ENCODE measurements at places on chromosomes 2 and 18.

DNA sequence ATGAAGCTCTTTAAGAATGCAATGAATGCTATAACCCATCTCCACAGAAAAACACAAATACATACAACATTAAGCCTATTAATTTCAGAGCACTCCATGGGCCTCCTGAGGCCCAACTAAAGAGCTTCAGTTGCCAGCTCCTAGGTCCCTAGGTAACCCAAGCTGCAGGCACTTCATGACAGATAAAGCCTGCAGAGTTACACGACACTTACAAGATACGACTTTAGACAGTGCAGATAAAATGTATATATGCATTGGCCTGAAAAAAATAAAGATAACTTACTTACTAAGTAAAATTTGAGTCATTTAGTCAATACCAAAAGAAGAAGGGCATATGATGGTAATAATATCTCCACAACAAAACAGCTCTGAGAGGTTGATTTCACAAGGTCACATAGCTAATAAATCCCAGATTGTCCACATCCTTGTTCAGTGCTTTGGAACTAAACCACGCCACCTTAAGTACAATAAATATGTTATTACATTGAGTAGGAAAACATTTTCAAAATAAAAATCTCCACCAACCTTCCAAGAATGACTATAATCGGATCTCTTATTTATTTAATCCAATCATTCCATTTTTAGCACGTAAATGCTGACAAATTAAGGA lies 3.4 kb downstream of the MAP4K3 start:
- no peak for DNase-seq

DNA sequence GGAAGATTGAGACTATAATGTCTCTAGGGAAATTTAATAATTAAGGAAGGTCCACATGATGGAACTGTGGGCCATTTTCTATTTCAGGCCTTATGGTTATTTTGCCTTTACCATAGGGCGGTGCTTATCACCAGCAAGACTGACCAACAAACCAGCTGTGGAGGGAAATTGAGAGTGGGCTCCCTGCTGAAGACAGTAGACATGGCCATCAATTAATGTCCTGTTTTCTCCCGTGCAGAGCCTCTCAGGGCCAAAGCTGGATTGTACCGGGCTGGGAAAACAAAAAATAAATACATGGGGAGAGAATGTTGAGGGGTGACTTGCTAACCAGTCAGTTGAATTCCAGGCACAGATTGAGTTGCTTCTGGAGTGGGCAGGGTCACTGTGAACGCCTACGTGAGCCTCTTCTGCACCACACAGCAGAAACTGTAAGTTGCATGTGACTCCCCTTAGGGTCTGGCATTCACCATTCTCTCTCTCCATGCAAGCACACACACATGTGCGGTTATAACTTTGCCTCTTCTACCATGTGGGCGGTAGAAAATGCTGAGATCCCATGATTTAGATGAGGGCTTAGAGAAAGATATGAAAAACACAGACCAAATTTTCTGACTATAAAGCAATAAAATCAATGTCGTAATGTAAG lies 128.5 kb downstream of the COPS8 start:
- DNase-seq = no peak

DNA sequence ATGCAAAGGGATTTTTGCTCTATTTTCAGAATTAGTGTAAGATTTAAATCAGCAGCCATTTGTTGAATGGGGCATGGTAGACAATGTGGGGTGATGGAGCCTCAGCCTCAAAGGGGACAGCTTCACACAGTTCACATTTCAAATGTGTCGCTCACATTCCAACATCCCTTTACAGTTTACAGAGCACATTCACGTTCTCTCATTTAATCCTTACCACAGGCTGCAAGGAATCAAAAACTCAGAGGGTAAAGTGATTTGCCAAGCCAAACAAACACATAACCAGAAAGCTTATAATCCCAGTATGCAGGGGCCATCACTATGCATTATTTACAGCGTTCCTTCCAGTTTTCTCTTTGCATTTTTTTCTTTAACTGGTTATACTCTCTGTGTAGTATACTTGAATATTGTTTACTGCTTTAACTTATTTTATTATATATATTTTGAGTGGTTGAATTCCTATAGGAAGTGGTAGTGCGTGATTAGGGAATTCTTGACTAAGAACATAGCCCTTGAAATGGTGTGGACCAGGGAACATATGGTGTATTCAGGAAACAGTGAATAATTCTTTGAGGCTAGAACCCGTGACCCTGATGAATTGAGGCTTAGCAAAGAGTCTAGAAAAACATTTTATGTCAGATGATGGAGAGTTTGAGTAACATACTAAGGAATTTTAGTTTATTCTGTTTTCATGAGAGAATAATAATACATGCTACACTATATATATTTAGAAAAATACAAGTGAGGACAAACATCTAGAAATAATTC lies 18.1 kb upstream of the TAF1B start:
- no peak for DNase-seq

GRCh38 chr2:225582355-225583116 lies 183.0 kb downstream of the NYAP2 start:
- no peak for DNase-seq

DNA sequence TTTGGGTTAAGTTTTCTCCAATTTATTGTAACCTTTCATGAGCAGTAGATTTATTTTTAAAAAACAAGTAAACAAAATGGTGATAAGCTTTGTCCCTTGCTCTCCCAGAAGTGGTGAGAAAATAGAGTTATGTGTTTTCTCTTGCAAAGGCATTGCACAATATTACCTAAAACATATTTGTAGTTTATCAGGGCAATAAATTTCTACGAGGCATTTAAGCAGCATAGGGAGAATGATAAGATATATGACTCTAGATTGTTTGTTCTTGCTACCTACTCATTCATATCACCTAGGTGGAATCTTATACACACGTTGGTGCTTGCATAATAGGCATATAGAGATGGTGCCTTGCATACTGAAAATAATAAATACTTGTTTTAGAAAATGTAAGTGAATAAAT lies 201.7 kb downstream of the MYO1B start:
- DNase-seq = no peak

- no peak for DNase-seq
Observed at GRCh38 chr2:98580656-98581284, 27.5 kb downstream of the COA5 start.

GRCh38 chr2:151097895-151098294 lies 163.8 kb downstream of the RBM43 start:
- DNase-seq = no peak

DNA sequence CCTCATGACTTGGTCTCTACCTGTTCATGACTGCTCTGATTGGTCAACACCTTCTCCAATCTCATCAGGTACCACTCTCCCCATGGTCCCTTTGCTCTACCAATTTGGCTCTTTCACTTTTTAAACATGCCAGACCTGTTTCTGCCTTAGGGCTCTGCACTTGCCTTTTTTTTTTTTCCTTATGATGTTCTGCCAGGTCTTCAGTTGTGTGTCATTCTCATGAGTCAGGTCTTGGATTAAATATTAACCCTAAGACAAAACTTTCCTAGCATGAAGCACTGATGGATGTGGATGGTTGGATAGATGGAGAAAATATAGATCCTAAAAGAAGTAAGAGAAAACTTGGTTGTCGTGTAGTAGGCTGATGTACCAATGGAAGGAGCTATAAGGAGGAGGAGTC lies 219.3 kb downstream of the TTC32 start:
- DNase-seq = no peak

DNA sequence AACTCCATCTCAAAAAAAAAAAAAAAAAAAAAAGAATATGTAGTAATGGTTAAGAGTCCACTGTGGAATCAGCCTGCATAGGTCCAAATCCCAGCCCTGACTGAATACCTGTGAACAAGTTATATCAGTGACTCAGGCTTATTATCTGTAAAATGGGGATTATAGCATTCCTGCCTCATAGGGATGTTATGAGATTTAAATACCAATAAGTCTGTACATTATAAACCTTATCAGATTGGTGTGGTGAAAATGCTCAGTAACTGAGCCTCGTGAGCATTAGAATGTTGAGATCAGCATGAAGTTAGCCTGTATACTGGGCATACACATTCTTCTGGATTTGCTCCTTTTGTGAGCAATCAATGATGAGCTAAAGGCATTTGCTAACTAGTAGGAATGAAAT lies 3.0 kb upstream of the AMMECR1L start:
- DNase-seq = no peak

DNA sequence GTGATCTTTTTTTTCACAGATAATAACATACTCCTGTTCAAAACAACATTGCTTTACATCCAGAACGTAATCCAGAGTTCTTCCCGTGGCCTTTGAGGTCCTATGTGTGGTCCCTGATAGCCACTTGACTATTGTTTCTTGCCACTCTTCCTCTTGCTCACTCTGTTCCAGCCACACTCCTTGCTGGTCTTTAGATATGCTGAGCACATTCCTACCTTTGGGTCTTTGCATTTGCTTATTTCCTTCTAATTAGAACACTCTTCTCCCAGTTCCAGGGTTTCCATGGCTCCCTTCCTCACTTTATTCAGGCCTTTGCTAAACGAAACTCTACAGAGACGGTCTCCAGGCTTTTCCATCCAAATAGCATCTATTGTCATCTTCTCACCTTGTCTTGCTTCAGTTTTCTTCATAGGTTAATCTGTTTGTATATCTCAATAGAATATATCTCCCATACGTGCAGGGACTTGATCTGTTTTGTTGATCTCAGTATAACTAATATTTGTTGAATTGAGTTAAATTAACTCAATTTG lies 59.9 kb downstream of the ACSL3 start:
- DNase-seq = no peak

DNA sequence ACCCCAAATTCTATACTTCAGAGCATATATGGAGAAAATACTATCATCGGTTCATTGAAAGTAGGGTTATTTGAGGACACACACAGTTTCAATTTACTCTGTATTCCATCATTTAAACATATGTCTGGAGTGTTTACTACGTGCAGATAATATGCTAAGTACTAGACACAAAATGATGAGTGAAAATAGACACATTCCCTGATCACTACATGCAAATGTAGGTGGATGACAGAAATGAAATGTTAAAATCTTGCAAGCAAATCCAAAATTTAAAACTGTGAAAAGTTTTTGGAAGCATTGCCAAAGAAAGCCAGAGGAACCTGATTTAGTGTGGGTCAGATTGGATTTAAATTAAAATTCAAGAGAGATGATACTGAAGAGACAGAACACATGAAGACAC lies 1106.6 kb downstream of the CBLN2 start:
- DNase-seq = no peak

DNA sequence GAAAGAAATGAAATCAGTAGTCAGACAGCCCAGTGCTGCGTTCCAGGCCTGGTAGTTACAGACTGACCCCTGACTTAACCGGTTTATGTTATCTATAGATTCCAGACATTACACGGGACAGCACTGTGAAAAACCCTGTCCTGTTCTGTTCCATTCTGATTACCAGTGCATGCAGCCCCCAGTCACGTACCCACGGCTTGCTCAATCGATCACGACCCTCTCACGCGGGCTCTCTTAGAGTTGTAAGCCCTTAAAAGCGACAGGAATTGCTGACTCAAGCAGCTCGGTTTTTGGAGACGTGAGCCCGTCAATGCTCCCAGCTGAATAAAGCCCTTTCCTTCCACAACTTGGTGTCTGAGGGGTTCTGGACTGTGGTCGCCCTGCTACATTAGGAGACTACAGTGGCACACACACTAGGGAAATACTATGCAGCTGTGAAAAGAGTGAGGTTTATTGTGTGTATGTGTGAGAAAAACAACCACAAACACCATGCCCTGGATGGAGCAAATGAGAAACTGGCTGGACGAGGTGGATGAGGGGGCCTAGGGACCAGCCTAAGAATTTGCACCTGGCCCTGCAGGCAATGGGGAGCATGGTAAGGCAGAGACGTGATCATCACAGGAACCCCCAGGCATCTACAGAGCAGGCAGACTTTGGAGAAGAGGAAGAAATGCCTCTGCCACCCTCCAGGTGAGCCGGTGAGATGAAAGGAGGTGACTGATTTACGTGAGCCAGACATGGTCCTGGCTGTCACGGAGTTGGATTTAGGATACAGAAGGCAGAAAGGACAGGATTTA lies 49.1 kb upstream of the SEMA4C start:
- no peak for DNase-seq

- no peak for DNase-seq
Observed at GRCh38 chr18:29397536-29397935, 1220.6 kb upstream of the CDH2 start.

DNA sequence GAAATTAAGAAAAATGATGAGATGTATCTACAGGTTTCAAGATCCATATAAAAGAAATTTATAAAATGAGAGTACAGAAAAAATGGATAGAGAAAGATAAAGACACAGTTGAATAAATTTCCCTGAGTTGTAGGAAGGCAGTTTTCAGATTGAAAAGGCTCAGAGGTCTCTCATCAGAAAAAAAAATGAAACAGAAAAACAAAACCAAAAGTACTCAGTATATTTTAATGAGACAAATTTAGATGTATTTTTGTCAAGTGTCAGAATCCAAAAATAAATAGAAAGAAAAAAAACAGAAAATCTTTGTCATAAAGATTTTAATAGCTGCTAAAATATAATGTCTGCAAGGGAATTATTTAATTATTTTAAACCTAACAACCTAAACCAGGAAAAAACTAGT lies 520.5 kb downstream of the KCNJ3 start:
- DNase-seq = no peak

- no peak for DNase-seq
Observed at GRCh38 chr2:23550553-23550952, 165.6 kb downstream of the KLHL29 start.

DNA sequence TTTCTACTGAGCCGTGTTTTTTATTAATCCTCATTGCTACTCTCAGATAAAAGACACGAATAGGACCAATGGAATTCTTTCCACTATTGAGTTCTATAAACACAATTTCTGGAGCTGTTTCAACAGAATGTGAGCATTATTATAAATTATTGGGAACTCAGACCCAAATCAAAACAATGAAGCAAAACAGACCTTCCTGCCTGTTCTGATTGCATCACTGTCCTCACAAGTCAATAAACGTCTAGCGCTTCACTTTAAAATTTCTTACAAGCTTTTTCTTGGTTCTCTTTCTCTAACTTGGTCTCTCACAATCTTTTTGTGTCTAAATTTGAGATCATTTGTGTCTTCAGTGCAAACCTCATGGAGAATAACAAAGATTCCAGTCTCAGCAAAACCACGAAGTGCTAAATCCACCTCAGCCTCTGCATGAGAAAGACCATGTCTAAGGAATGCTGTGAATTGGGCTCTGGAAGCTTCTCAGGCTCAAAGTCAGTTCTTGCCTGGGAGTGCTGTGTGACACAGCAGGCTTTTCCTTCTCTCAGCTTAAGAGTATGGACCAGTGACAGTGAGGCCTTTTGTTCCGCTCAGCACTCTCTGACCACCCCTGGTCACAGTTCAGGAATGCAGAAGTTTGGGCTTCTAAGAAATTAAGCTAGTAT lies 22.8 kb downstream of the ARHGAP28 start:
- DNase-seq = no peak

- no peak for DNase-seq
Observed at GRCh38 chr18:44816477-44816876, 135.8 kb downstream of the SETBP1 start.

- no peak for DNase-seq
Observed at GRCh38 chr2:63701406-63701805, 112.6 kb downstream of the MDH1 start.

- DNase-seq = no peak
Observed at GRCh38 chr2:116717832-116718231, 1096.7 kb upstream of the DDX18 start.

Measured in CD4-positive, alpha-beta T cell treated with Interleukin-6 for 4 hours (primary cell).